Naive B cell (primary cell): ENCODE measurements at places on chromosomes 3 and 15.

DNA sequence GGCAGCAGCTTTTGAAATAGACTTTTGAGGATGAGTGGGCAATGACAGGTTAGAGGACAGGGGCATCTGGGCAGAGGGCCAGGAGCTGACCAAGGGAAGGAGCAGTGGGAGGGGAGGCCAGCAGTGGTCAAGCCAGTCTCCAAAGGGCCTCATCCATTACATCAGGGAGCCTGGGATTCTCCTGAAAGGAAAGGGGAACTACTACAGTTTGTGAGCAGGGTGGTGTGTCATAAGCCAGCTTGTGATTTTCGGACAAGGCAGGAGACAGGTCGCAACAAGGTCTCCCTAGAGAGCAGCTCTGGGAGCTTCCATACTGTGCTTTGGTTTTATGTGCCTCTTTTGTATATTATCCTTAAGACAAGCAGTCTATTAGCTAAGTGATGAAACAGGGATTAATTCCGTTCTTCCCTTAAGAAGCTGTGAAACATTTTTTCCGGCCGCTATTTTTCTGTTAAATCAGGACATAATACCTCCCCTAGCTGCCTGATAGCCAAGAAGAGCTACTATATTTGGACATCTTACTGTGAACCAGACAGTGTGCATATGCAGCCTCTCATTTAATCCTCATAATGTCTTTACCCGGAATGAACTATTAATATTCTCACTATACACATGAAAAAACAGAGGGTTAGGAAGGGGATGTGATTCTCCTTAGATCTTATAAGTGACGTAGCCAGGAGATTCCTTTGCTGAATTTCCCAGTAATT is 46.4 kb downstream of the C2CD4B start:
- H3K27me3 ChIP-seq, result peaks cover 22% of the 10 kb centered on the region
- H3K27ac ChIP-seq, result no peak overlapping the region
- no peaks in the 10 kb centered on the region for H3K4me1 ChIP-seq
- no peaks in the 10 kb centered on the region for H3K36me3 ChIP-seq
- H3K4me3 ChIP-seq, result no peak overlapping the region
- no peak for DNase-seq

DNA sequence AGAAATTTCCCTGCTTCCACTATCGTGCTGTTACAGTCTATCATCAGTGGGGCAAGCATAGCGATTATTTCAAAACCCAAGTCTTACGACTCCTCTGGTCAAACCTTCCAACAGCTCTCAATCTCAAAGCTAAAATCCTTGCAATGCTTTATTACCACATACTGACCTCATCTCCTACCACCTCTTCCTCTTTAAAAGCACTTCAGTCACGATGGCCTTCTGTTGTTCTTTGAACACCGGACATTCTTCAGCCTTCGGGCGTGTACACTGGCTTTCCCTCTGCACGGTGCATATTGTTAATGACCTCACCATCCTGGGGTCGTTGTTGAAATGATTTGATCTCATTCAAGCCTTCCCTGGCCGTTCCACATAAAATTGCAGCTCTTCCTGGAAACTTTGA is 31.1 kb downstream of the MAGEL2 start:
- H3K27ac ChIP-seq, result no peak overlapping the region
- H3K36me3 ChIP-seq, result no peaks in the 10 kb centered on the region
- no peaks in the 10 kb centered on the region for H3K4me1 ChIP-seq
- no peak overlapping the region for H3K4me3 ChIP-seq
- no peak for DNase-seq
- no peaks in the 10 kb centered on the region for H3K27me3 ChIP-seq

- H3K4me1 ChIP-seq, result peaks cover 5% of the 10 kb centered on the region
- H3K36me3 ChIP-seq, result no peaks in the 10 kb centered on the region
- H3K27me3 ChIP-seq, result no peaks in the 10 kb centered on the region
- H3K4me3 ChIP-seq, result no peak overlapping the region
- no peak overlapping the region for H3K27ac ChIP-seq
- DNase-seq, result no peak
Observed at GRCh38 chr15:56736881-56737707, 3.8 kb upstream of the ZNF280D start.

GRCh38 chr3:89373434-89373833 is 266.0 kb downstream of the EPHA3 start:
- no peak for DNase-seq
- H3K36me3 ChIP-seq, result no peaks in the 10 kb centered on the region
- H3K27ac ChIP-seq, result no peak overlapping the region
- no peak overlapping the region for H3K4me3 ChIP-seq
- H3K4me1 ChIP-seq, result no peaks in the 10 kb centered on the region

GRCh38 chr15:78369161-78369560 is 29.0 kb downstream of the CRABP1 start:
- H3K36me3 ChIP-seq, result no peaks in the 10 kb centered on the region
- H3K4me1 ChIP-seq, result no peaks in the 10 kb centered on the region
- no peak overlapping the region for H3K4me3 ChIP-seq
- no peak for DNase-seq
- H3K27ac ChIP-seq, result no peak overlapping the region
- peaks cover 12% of the 10 kb centered on the region for H3K27me3 ChIP-seq

GRCh38 chr3:10322352-10322710 is 1.4 kb upstream of the SEC13 start:
- H3K4me3 ChIP-seq, result peak overlapping the region; percentile 54
- peaks cover 29% of the 10 kb centered on the region for H3K27me3 ChIP-seq
- DNase-seq, result peak; percentile 26
- peaks cover 34% of the 10 kb centered on the region for H3K4me1 ChIP-seq
- H3K27ac ChIP-seq, result peak overlapping the region; percentile 98
